ENCODE measurements at places on chromosomes 11 and 22.

- DNase-seq, result no peak
Measured at GRCh38 chr22:36135306-36135980, 25.1 kb downstream of the APOL3 start.

DNA sequence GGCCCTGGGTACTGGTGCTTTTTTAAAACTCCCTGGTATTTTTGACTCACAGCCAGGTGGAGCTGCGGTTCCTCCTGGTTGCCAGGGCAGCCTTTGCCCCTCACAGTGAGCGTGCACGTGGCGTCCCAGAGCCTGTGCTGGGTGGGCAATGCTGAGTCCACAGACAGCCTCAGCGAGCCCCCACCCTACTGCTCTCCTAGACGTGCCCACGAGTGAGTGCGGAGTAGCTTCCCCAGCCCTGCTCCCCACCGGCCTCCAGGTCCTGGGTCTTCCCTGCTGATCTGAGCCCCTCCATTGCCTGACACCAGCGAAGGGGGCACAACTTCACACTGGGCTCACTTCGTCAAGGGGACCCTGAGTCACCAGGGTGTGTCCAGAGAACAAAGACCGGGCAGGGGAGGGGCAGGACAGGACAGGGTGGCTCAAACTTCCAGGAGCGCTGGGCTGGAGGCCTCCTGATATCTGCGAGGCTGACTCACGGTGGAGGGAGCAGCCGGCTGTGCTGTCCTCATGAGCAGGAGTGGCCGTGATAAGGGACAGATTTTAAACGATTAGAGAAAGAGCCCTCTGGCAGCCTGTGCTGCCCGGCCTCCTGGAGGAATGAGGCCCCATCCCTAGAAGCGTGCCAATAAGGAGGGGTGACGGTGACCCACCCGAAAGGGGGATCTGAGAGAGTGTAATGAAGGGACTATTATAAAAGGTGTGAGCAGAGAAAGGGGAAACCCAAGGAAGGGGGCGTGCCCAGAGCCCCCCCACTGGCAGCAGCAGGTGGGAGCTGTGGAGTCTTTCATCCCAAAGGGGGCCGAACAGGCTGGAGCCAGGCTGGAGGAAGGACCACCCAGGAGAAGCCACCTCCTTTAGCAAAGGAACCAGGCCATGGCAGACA is 129.3 kb upstream of the FGF3 start:
- DNase-seq, result no peak

- DNase-seq, result no peak
Measured at GRCh38 chr11:6079463-6079862, 28.0 kb upstream of the OR56B4 start.

- no peak for DNase-seq
Measured at GRCh38 chr11:116701876-116702275, 70.9 kb downstream of the BUD13 start.

GRCh38 chr22:46969961-46970360 is 207.5 kb downstream of the TBC1D22A start:
- no peak for DNase-seq

GRCh38 chr11:36713715-36714114 is 115.7 kb upstream of the RAG2 start:
- no peak for DNase-seq

DNA sequence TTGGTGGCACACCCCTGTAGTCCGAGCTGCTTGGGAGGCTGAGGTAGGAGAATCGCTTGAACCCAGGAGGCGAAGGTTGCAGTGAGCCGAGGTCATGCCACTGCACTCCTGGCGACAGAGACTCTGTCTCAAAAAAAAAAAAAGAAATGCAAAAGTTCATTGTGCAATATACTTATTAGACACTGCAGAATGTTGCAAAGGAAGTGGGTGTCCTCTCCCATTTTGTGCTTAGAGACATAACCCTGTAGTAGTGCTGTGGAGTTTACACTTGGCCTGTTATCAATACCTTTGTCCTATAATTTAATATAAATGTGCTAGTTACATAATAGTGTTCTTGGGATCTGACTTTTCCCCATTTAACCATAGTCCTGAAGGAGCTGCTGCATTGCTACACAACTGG is 9.4 kb downstream of the BCL2L13 start:
- DNase-seq, result no peak

DNA sequence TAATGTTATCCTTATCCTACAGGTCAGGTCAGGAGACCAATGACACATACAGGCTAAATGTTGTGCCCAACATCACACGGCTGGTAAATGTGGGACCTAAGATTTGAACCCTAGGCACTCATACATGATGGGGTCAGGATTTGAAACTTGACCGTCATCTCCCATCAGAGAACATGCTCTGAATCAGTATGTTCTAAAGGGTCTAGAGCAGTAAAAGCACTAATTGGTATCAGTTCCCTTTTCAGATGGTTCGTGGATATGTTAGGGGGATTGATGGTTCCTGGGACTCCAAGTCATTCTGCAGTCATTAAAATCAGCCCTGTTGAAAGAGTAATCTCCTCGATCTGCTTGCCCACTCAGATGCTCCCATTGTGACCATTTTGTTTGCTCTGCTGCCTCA is 65.5 kb downstream of the BMAL1 start:
- no peak for DNase-seq

DNA sequence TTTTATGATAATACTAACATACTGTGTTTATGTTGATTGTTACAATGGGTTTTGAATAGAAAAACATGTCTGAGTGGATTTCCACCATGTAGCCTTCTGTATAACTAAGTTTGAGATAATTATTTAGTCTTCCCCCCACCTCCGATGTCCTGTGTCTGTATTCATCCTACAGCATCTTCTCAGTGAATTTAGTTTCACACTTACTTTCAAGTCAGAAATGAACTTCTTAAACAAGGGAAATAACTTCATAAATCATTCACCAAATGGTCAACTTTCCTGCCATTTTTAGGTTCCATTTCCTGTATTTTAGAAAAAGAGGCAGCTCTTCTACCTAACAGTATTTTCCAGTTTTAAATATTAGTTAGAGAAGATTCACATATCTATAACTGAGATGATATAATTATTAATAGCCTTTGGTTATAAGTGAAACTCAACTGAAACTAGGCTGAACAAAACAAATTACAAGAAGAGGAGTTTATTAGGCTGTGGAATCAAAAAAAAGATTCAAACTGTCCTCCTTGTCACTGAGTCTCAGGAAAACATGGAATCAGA is 3.5 kb downstream of the OR51B5 start:
- no peak for DNase-seq

DNA sequence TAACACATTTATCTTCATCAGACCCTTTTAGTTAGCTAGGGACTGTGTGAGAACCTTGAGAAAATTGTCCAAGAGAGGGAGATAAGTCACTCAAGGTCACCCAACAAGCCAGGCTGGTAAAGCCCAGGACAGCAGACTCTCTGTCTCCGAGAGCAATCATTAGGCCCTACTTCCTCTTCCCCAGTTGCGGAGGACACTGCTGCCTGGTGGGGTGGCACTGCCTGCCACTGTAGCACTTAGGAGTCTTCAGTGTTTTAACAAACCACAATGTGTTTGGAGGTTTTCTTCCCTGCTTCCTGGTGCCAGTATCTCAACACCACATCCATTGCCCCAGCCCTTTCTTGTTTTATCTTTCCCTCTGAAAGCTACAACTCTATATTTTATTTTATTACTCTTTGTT is 132.1 kb upstream of the LDLRAD3 start:
- no peak for DNase-seq

DNA sequence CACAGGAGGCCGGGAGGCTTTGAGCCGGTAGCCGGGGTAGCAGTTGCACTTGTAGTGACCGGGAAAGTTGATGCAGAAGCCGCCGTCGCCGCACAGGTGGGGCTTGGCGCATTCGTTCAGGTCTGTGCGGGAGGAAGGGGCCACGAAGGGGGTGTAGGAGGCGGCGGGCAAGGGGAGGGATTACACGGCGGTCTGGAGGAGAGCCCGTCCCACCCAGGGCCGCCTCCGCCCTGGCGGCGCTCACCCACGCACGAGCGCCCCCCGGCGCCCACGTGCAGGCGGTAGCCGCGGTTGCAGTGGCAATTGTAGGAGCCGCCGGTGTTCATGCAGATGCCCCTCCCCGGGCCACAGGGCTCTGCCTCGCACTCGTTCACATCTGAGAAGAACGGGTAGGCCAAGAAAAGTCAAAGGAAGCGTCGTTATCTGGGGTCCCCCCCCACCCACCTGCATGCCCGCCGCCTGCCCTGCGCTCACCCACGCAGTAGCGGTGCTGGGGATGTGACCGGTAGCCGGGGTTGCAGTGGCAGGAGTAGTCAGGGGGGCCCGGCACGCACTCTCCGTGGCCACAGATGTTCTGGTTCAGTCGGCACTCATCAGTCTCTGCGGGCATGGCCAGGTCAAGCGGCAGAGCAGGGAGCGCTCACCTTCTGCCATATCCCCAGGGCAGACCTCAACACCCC is 10.6 kb downstream of the LTBP3 start:
- DNase-seq, result no peak

GRCh38 chr11:125275905-125276618 is 111.5 kb downstream of the PKNOX2 start:
- DNase-seq, result no peak

GRCh38 chr22:41516462-41516861 is 27.8 kb downstream of the POLR3H start:
- DNase-seq, result no peak

- no peak for DNase-seq
Measured at GRCh38 chr11:45243967-45244366, 42.2 kb downstream of the SYT13 start.

DNA sequence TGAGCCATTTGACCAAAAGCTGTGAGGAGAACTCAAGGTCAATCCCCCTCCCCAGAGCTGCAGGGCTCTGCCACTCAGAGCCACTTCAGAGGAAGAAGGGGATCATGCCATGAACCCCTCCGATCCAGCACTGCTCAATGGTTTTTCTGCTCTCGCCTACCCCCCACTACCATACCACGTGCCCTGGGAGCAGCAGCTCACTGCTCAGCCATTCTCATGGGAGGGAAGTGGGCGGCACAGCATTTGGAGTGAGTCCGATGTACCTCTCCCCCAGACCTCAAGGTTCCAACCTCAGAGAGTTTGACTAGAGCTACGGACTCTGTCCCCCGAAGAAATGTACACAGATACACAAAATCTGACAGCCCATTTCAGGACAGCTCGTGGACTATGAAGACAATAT is 34.5 kb downstream of the AP1B1 start:
- DNase-seq, result no peak

DNA sequence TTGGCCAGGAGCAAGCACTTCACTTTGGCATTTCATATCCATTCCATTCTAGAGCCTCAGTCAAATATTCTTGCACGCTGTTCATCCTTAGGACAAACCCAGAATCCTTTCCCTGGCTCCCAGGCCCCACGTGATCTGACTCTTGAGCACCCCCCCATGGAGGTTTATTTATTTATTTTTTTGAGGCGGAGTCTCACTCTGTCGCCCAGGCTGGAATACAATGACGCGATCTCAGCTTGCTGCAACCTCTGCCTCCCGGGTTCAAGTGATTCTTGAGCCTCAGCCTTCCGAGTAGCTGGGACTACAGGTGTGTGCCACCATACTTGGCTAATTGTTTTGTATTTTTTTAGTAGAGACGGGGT is 12.7 kb upstream of the TSGA10IP start:
- DNase-seq, result no peak

GRCh38 chr11:47354913-47355282 is 2.4 kb upstream of the MYBPC3 start:
- DNase-seq, result no peak

DNA sequence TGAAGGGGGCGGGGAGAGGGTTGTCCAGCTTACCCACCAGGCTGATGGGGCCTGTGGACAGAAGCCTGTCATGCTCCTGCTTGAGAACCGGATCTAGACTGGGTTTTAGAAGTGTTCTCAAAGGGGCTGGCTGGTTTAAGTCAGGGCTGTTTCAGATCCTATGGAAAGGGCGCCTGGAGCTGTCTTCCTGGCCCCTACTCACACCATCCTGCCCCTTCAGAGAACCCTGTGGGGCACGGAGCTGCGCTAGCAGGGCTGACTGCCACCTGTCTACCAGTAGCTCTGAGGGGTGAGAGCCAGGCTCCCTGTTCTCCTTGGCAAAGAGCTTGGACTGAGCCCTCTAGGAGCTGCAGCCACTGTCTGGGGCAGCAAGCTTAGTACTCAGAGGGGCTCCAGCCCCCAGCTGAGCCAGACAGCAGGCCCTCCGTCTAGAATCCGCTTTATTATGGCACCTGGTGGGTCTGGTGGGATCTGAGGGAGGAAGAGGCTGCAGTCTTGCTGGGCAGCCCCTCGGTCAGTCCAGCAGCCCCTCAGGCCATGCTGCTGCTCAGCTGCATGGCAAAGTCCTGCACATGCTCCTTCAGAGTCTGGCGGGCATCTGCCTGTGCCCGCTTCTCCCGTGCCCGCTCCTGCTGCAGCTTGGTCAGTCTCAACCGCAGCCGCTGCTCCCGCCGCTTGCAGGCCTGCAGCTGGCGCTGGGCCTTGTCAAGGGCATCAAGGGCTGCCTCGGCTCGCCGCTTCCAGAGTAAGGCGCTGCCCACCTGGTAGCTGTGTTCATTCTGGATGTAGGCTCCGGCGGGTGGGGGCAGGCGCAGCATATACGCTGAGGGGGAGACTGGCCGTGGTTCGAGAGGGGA is 2.3 kb downstream of the THAP7 start:
- no peak for DNase-seq

- no peak for DNase-seq
Measured at GRCh38 chr22:30695351-30695851, 727 bp downstream of the OSBP2 start.

GRCh38 chr11:103071008-103071407 is 21.0 kb downstream of the DCUN1D5 start:
- DNase-seq, result no peak

- no peak for DNase-seq
Measured at GRCh38 chr11:67321313-67321871, 18.1 kb downstream of the SSH3 start.

- no peak for DNase-seq
Measured at GRCh38 chr11:44371706-44372105, 61.8 kb upstream of the ALX4 start.

DNA sequence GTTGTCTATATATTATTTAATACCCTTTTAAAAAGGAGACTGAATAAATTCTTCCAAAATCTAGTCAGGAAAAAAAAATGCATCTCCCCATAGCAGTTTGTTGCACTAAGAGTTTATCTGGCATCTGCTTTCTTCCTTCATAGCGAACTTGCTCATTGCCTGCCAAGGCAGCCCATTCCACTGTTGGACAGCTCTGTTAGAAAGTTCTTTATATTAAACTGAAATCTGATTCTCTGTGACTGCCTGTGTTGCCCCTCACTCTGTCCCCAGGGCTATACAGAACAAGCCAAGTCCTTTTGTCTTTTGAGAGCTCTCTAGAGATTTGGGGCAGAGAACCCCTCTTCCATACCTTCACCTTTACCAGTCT is 3.3 kb upstream of the CHRDL2 start:
- DNase-seq, result no peak

DNA sequence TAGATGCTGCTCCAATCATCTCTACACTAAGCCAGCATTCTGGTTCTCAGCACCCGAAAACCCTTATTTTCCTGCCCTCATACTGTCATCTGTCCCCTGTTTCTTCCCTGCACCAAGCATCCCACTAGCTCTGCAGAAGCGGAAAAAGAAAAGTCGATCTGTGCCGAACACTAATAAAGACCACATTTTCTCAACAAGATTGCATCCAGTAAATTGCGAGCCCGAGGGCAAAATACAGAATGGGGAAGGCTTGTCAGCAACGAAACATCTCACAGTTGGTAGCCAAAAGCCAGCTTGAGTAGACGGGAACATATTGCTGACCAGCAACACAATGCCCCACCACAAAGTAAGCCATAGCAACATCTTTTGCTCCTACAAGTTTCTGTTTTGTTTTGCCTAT is 227.4 kb downstream of the CADM1 start:
- no peak for DNase-seq

GRCh38 chr11:112200252-112200651 is 24.9 kb downstream of the BCO2 start:
- no peak for DNase-seq

GRCh38 chr11:69446108-69446507 is 35.4 kb upstream of the LINC01488 start:
- DNase-seq, result no peak

Measured in fibroblast of skin of left quadriceps (primary cell).